LoVo (cell line): ENCODE measurements at places on chromosomes 16 and 17.

DNA sequence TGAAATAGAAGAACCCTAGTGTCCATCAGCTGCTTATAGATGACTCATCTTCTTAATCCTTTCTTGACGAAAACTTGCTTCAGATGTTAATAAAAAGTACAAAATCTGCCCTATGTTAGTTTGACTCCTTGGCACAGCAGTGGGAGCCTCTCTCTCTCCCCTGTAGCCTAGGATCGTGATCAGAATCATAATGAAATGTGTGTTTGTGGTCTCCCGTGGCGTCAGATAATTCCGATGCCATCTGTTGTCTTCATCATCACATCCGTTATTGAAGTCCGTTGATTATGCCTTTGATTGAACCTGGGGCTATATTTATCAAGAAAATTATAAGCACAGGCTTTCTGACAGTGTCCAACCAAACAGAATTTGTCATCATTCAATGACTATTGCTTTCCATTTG, 102.5 kb downstream of the BMERB1 start:
- DNase-seq = no peak

DNA sequence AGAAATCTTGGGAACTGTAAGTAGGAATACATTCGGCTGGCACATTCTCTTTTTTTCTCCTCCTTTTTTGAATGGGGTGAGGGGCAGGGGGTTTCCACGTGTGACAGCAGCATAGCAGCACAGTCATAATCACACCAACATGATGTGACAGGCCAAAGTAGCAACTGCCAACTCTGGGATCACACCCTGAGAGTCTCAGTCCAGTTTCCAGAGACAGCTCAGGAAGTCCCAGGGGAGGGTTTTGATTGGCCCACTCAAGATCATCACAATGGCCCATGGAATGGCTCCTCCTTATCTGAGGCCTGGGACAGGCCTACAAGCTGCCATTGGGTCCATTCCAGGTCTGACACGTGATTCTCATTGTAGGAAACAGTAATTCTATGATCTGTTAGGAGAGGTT, 207.1 kb upstream of the ASIC2 start:
- DNase-seq = no peak

DNA sequence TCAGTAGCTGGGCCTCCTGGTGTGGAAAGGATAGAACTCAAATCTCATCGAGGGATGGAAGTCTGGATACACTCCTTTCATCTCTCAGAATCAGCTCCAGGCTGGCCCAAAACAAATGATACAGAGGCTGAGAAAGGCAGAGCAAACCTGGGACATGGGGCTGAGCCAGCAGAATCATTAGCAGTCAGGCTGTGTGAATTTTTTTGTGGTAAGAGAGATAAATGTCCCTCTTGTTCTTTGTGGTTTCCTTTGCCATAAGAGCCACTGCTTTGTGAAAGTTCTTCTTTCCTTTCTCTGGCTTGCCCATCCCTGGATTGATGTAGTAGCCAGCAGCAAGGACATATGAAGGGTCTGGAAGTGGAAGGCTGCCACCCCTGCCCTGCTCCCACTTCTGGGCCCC, 146.2 kb downstream of the CDH13 start:
- no peak for DNase-seq

- DNase-seq = no peak
Measured at GRCh38 chr17:61955619-61956018, 27.8 kb upstream of the INTS2 start.

GRCh38 chr17:62860962-62861873, 53.1 kb upstream of the MARCHF10 start:
- peak; percentile 27 for DNase-seq

DNA sequence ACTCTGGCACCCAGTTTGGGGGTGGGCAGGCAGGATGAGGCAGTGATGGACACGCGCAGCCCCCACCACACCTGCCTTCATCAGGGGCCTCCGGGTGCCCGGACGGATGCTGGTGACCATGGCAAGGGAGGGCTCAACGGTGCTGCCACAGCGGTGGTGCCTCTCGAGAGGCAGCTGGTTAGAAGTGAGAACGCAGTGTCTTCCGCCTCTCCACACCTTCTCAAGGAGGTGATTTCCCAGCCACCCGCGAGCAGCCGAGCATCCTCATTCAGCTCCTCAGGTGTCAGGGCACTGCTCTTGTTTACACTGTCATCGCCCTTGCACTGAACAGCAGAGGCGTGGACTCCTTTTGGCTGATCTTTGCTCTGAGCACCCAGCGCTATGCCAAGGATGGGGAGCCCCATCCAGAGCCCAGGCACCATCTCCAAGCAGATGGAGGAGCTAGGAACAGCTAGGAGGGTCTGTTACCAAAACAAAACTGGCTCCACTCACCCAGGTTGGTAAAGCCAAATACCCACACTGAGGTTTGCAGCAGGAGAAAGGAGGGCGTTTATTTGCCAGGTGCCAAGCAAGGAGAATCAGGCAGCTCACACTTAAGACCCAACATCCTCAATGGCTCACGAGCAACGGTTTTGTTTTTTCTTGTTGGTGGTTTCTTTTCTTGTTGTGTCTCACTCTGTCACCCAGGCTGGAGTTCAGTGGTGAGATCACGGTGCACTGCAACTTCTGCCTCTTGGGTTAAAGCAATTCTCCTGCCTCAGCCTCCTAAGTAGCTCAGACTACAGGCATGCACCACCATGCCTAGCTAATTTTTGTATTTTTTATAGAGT, 174.3 kb upstream of the TNRC6C start:
- no peak for DNase-seq
